Thoracic aorta (tissue), 2 donors: ENCODE measurements at places on chromosomes 12 and 14.

- no peak for DNase-seq
Measured at GRCh38 chr14:63045234-63045611, at the start of gene KCNH5. Gene KCNH5, minus strand, starts transcription at chr14:63045458. Its CDS starts 272 bp downstream, at chr14:63045186.

DNA sequence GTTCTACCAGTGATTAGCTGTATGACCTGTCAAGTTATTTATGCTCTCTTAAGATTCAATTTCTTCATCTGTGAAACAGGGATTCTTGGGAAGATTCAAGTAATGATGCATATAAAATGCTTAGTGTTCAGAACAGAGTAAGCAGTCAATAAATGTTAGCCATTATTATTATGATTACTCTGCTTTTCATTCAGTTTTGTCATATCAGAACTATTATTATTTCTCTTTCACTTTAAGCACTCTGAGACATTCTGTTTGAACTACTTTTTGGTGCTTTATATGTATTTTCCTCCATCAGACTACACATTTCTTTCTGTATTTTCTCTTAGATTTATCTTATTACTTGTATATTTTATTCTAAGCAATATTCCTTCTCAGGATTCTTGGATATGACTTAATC is 81.2 kb downstream of the CFAP54 start:
- no peak for DNase-seq

DNA sequence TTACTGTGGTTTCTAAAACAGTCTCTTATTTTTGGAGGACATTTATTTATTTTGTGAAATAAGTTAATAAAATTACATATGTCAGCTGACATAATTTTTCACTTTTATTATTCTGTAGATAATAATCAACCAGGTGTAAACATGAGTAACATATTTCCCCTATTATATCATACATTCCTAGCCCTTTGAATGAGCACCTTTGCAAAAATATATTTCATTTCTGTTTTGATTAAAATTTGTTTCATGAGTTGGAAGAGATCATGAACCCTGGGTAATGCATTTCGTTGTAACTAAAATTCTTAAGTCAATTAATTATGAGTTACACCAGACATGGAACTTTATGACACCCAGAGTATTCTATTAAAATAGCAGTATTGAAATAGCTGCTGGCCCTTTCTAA is 56.3 kb downstream of the SLC16A7 start:
- no peak for DNase-seq

- no peak for DNase-seq
Measured at GRCh38 chr12:6387541-6387940, 3.6 kb downstream of the LTBR start.

GRCh38 chr12:47065546-47065945 is 13.9 kb upstream of the PCED1B start:
- DNase-seq: no peak

DNA sequence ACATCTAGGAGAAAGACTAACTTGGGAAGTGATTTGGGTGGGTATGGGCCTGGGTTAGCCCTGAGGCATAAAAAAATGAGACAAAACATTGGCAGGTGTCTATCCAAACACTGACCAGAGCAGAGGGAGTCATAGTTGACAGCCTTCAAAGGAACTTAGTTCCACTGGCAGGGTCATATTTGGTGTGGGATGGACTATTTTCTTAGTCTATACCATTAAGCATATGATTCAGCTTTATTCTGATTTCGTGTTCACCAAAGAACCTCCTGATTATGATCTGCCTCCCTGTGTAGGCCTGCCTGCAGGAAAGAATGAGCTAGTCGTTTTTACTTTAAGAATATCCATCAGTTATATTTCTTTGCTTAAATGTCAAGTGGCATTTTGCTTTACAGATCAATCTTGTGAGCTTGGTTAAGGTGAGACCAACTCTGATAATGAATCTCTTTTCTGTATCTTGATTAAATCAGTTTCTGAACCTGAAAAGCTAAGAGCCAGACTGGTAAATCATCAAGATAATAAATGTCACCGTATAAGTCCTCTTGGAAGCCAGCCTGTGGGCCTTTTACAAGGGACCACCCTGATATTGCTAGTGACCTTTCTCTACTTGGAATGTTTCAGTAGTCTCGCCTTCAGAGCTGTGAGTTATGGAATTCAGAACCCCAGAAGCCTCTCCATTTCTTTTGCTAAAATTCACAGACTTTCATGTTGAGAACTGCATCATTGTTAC is 182.9 kb downstream of the MON2 start:
- no peak for DNase-seq
